Nephron progenitor cell (in vitro differentiated cells): ENCODE measurements at places on chromosomes 2 and 18.

DNA sequence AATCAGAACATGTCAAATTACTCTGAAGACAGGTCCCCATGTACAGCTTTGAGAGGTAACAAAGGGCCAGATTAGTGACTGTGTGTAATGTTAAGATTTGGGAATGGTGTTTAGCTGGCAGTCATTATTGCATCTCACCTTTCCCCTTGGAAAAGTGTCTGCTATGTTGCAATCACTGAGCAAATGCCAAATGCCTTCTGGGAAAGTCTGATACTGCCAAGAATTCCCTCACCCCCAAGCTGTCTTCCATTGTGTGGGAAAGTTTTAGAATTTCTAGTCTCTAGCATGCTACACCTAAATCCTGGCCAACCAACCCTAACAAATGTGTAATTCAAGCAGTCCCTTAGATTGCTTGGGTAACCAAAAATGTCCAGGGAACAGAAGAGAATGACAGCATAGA, 13.6 kb upstream of the PELI1 start:
- no peak for DNase-seq

DNA sequence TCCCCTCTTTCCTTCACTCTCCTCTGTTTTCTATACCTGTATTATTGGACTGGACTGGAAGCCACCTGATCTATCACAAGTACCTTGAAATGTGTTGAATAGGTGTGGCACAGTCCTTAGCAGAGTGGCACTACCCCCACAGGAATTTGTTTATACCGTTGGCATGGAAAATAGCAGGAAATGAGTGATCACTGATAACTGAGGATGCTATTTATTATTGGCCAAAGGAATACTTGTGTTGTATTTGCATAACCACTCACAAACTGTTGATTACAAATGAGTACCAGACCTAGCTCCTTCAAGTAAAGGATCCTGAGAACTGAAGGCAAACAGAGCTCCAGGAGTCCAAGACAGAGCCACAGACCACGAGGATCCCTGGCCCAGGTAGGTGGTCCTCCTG, at the start of gene IL37:
TSS of gene IL37 (plus strand) at position 301 of the 400 bp plus-strand sequence. CDS start 1,848 bp downstream, outside the sequence.
- DNase-seq: no peak

DNA sequence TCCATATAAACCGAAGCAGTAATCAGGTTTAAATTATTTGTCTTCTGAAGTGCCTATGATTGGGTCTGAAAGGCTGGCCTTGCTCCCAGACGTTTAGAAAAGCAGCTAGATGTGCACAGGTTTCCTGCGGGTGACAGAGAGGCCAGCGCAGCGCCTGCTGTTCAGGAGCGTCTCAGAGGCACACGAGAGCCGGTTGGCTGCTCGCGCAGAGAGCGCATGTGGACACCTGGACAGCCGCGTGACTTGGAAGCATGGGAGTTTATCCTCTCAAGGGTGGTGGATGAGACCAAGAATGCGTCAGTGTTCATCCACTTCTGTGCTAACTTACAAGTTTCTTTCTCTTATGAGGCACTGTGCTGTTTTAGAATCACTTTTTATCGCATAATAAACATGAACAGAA, 303.7 kb downstream of the PTGR3 start:
- no peak for DNase-seq

DNA sequence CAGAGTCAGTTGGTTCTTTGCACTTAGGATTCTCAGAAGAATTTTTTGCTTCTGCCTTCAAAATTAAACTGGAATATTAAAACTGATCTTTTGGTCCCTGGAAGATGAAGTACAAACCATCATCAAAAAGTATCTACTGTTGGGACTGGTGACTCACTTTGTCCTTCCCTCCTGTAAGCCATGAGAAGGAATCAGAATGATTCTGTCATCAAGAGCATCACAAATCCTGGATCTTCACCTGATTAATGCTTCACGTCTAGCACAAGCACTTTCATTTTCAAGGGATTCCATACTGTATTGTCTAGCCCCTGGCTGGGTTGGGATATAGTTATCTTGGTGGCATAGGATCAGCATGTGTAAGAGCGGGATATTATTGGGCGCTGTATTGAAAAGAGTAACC, 69.3 kb upstream of the CYP1B1 start:
- DNase-seq: no peak

DNA sequence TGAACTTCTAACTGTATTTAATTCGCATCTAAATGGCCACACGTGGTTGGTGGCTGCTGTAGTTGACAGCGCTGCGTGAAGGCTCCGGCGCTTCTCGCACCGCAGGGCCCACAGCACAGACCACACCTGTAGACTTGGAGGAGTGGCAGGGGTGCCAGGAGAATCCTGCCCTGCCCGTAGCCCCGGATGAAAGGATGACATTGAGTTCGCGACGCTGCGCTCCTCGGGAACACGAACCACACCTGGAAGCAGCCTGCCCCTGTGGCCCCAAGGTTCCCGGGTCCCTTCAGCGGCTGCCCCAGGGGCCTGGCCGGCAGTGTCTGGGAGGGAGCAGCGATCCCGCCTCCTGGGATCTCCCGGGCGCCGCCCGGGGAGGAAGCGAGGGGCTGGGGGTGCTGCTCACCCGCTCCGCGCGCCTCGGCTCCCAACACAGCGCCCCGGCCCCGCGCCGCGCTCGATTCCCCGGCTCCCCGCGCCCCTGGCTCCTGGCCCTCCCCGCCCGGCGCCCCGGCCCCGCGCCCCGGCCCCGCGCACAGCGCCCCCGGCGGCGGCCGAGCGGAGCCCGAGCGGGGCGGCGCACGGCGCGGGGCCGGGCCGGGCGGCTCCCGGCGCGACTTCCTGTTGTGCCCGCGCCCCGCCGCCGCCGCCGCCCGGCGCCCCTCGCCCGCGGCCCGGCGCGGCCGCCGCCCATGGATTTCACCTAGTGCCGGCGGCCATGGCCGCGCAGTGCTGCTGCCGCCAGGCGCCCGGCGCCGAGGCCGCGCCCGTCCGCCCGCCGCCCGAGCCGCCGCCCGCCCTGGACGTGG, at the start of gene RNPEPL1:
TSS of gene RNPEPL1 (plus strand) at position 613 of the 806 bp plus-strand sequence. CDS start at position 716, 103 bp downstream.
- peak; percentile 69 for DNase-seq
